Stimulated activated memory B cell treated with anti-CD40 and anti-IgM and Interleukin-4, amounts not matched to agents 10 μg/mL and 1 μg/mL and 100 μg/mL, for 72 hours (primary cell): ENCODE measurements at places on chromosomes 6 and 20.

DNA sequence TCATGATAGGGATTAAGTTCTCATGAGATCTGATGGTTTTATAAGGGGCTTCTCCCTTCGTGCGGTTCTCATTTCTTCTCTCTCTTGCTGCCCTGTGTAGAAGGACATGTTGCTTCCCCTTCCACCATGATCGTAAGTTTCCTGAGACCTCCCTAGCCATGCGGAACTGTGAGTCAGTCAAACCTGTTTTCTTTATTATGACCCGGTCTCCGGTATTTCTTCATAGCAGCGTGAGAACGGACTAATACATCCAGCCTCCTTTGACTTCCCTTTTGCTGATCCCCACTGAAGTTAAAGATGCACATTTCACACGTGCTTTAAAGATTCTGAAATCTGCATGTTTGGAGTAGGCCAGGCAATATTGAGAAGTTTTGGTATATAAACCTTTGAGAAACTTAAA is 543.1 kb downstream of the PRKN start:
- no peak for ATAC-seq

GRCh38 chr6:44704240-44705150 is 317.0 kb downstream of the CDC5L start:
- ATAC-seq = peak; percentile 66

DNA sequence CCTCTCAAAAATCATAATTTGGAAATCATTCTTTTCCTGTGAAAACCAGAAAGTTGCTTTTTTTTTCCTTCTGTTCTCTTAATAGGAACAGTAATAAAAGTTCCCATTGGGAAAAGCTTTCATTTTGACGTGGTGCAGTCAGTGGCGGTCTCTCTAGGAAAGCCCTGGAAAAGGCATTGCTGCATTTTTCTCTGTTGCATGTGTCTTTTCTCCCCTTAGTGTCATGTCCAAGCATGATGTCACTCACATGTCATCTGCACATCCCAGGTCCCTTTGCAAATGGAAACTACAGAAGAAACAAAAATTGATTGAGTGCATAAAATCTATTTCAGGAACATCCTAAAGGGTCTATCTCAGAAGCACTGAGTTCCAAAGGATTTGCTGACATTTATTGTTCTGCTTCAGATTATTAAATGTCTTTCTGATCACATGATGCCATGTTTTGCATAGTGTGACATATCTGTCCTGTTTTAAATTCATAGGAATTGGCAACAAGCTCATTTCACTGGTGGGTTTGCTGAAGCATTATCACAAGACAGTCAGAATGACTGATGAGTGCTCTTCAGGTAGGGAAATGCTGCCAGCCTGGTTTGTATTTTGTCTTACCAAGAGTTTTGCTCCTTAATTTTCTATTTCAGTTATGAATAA is 208.7 kb downstream of the SOX4 start:
- no peak for ATAC-seq

GRCh38 chr6:169654598-169655391 is 47.0 kb downstream of the WDR27 start:
- ATAC-seq = peak; percentile 89

DNA sequence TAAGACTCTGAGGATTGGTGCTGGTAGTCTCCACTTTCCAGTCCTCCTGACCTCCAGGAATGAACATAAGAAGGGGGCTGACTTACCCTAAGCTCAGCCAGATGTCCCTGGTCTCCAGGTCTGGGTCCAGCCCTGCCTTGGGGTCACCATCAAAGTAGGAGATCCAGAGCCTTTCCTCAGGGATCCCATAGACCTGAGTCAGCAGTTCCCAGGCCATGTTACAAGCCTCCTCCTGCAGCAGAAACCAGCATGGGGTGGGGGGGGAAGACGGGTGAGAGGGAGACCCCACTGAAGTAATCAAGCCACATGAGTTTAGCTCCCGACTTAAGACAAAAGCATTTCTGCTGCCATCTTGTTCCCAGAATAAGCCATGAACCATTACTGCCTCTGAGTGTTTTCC is 1.8 kb downstream of the AARS2 start:
- no peak for ATAC-seq

DNA sequence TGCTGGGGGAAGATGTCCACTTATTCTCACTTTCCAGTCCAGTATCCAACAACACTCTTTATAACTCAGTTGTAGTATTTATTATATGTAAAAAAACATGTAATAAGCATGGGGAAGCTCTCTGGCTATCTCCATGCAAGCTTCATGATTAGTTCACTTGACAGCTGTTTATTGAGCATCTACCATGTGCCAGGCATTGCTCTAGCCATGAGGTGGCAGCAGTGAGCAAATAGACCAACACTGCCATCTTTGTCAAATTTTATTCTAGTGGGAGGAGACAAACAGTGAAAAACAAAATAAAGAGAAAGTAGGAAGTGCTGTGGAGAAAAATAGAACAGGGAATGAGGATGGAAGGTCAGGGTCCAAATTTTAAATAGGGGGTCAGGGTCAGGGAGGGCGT is 131.8 kb downstream of the CFAP61 start:
- ATAC-seq = no peak

GRCh38 chr6:137700161-137700560 is 166.9 kb upstream of the TNFAIP3 start:
- ATAC-seq = no peak

DNA sequence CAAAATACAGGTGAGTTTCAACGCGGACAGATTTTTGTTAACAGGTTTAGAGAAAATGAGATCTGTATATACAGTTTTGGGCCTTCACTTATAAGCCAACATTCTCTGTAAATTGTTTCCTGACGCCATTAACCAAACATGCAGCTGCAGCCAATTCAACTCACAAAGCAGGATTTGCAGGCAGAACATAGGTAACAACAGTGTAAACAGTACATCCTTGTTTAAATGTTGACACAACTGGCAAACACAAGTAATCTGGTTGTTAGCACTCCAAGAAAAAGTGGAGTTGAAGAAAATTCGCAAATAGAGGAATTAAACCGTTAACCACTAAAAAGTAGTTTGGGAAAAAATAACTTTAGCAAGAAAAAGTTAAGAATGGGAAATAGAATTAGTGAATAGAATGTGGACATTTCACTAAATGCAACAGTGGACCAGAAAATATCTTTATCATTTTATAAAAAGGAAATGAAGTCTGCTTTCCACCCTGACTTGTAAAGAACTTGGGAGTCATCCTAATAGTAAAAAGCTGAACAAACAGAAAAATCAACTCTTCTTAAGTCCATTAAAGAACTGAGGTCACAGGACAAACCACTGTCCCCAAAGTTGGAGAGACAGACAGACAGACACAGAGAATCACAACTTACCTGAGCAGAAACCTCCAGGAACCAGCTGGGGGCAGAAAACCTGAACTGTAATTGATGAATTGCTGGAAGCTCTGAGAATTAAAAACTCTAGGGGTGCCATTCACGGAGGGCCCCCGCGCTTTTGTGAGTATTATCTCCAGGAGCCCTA is 10.1 kb downstream of the SMIM28 start:
- ATAC-seq = no peak

DNA sequence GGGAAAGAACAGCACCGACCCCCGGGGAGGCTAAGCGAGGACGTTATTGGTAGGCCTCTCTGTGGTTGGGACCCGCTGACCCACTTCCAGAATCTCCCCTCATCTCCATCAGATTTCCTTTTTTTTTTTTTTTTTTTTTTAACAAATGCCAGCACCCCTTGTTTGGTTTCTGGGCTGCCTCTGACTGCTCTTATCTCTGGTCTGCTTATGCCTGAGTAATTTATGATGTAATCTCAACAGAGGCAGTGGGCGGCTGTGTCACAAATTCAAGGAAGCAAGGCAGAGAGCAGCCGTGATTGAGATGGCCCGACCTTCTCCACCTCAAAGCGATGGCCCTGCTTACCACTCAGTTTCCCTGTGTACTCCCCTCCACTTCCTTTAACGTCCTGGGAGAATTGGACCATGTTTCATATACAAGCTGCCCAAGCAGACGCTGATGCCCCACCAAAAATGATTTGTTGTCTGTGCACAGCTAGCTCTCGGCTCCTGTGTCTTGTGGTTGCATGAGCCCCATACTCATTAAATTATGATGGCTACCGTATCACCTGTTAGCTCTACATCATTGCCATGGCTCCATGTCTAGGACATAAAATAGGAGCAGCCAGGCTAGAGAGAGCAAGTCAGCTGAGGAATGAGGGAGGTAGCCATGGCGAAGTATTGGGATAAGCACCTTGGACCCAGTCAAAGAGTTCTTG is 98.1 kb downstream of the ZNF217 start:
- no peak for ATAC-seq

- ATAC-seq = no peak
Observed at GRCh38 chr6:54892831-54893230, 46.3 kb downstream of the FAM83B start.

DNA sequence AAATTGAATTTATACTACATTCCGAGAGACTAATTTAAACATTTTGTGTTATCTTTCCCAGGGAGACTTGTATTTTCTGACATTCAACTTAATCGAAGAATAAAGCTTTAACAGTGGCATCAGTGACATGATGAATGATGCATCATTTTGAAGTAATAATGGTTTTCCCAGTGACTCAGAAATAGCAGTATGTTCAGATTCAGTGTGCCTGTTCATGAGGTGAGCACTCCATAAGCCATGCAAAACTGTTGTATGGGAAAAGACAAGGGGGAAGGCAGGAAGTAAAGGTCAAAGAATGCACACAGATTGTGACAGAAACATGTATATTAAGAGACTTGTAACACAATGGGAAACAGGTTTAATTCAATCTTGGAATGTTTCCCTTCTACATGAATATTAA is 1348.2 kb upstream of the GJE1 start:
- ATAC-seq = no peak

- ATAC-seq = no peak
Observed at GRCh38 chr6:3195695-3196497, 31.6 kb downstream of the TUBB2B start.

- ATAC-seq = no peak
Observed at GRCh38 chr20:58523971-58524315, 8.7 kb upstream of the APCDD1L start.

- no peak for ATAC-seq
Observed at GRCh38 chr20:33124994-33125393, 43.0 kb upstream of the BPIFA2 start.

DNA sequence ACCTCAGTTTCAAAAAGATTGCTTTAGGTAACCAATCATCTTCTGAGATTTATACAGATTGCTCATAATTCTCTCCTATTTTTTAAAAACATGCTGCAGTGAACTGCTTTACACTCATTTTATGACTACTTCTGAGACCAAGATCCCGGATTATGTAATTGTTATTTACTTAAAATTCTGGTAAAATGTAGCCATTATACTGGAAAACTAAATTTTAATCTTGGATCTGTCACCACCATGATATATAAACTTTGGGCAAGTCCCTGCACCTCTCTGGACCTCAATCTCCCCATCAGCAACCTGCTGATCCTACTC is 477 bp upstream of the PROCR start:
- no peak for ATAC-seq

- peak; percentile 68 for ATAC-seq
Observed at GRCh38 chr6:128327890-128328289, 192.5 kb downstream of the PTPRK start.

- peak; percentile 97 for ATAC-seq
Observed at GRCh38 chr6:112043032-112044007, 10.6 kb upstream of the CCN6 start.

DNA sequence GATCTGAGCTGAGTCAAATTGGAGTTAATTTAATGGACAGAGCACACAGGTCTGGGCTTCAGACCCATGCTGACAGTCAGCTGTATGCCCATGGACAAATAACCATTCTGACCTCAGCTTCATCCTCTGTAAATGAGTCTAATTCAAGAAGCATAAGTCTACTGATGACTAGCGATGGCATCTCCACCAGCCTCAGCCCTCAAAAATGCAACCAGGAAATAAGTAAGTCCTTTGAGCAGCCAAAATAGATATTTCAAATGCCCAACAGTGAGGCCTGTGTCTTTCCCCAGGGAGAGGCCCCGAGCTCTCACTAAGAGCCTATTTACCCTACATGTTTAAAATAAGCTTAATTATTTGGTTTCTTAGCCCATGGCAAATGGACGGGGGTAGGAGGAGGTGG is 114.2 kb upstream of the MTHFD1L start:
- ATAC-seq = no peak

DNA sequence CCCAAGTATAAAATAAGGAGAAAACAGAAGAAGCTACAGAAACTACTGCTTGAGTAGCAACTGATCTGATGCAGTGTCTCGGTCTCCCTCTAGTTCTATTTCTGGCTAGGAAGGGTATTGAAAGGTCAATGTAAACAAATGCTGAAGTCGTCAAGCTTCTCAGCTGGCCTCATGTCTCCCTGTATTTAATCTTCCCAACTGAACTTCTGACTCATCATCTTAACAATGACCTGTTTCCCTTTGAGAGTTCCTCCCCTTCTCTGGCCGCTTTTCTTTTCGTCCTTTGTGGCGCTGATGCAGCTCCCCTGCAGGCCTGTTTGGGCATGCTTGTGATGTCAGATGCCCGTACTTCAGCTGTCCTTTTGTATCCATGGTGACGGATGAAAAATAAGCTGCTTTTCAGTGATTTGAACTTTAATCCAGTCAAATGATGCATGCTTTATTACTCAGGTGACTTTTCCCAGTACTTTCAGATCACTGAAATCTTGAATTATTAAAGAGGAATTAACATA is 7.8 kb upstream of the LCA5 start:
- ATAC-seq = peak; percentile 69

DNA sequence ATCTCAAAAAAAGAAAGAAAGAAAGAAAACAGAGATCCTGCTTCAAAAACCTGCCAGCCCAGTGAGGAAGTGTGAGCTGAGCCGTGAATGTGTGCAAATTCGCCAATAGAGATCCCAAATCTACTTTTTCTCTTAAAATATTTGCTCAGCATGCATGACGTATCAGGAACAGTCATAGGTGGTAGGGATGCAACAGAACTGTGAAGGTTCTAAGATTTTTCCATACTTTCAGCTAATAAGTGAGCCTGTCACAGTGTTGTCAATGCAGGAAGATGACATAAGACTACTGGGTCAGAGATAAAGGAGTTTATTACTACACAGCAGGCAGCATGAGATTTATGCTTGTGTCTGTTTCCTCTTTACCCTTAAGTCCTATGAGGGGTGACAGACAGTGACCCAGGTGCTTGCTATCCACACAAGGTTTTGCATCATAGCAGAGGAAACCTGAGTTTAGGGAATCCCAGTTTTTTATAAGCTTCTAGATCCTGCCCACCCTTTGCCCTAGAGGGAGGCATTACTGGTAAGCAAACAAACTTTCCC is 273.4 kb downstream of the BMP7 start:
- no peak for ATAC-seq

DNA sequence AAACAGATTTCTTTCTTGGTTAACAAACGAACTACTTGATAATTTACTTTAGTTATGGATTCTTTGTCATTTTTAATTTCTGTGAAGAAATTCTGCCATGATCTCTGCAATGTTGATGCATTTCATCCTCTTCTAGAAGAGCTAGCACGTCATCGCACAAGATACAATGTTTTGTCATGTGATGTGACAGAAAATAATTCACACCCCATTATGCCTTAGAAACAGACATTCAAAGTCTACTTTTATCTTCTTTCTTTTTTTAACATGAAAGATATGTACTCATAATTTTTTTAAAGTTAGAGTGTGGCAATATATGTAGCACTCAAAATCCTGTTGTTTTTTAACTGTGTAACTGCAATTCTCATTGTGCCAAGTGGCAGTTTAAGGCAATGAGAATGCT is 39.6 kb upstream of the NELFCD start:
- no peak for ATAC-seq
